ENCODE measurements at places on chromosomes 7 and 10.

DNA sequence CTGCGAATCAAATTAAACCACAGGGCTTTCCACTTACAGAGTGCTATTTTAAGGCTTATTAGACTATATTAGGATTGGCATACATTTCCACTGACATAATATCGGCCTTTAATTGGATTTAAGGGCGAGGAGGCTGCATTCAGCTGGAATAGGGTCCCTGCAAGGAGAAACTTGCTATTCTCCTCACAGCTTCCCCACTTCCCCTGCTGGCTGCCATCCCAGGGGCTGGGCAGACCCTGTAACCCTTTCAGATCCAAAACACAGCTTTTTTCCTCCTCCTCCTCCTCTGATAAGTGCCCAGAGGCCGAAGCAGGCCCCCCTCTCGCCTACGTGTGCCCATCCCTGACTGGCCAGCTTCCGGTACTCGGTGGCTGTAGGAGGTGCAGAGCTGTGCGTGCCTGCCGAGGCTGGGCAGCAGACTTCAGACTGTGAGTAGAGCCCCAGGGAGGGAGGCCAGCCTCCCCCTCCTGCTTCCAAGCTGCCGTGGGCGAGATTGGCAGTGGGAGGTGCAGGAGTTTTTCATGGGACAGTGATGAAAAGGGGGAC lies 224.2 kb downstream of the PLXNA4 start:
- no peak for DNase-seq

GRCh38 chr7:37942934-37943610 lies 22.6 kb downstream of the EPDR1 start:
- DNase-seq: no peak

- DNase-seq: no peak
Observed at GRCh38 chr10:88330174-88330573, 252.9 kb downstream of the RNLS start.

DNA sequence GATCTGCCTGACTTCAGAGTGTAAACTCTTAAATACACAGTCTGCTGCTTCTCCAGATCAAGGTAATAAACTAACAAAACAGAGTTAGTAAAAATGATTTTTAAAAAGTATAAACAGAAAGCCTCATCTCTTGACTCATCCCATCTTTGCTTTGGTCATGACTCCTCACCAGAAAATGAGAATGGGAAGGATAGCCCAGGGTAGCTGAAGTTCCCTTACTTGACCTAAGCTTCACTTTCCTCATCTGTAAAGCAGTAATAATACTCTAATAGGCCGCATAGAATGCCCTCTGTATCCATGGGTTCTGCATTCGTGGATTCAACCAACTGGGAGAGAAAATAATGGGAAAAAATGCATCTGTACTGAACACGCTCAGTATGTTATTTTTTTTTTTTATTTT lies 11.3 kb upstream of the SLC25A28 start:
- peak; percentile 23 for DNase-seq

- no peak for DNase-seq
Observed at GRCh38 chr7:92137557-92137956, 3.3 kb upstream of the CYP51A1 start.

DNA sequence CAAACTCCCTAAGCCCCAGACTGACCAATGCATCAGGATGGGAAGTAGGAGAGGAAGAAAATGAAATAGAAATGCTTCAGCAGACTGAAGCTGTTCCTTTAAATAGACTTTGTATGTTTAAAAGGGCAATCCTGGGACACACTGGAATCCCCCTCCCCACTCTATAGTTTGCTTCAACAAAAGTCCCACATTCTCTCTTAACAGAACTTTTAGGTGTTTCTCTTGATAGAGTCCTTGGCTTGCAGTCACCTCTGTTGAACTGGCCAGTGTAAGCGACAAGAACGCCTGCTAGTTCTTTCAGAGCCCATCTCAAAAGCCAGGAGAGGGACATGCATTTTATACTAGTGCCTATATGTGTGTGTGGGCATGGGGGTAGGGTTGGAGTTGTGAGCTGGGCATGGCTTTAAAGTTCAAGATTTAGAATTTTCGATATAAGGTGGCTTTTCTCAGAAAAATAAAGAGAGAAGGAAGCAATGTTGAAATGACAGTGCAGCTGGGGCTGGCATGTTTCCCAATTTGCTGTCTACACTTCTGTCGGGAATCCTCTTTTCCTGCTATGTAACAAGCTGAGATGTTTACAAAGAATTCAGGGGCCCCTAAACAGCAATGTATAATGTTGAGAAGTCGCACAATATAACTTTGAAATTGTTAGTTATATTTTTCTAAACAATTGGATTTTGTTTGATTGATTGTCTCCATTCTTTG lies 2.1 kb downstream of the TBX20 start:
- DNase-seq: no peak

GRCh38 chr10:129035052-129035827 lies 431.8 kb upstream of the MGMT start:
- no peak for DNase-seq

DNA sequence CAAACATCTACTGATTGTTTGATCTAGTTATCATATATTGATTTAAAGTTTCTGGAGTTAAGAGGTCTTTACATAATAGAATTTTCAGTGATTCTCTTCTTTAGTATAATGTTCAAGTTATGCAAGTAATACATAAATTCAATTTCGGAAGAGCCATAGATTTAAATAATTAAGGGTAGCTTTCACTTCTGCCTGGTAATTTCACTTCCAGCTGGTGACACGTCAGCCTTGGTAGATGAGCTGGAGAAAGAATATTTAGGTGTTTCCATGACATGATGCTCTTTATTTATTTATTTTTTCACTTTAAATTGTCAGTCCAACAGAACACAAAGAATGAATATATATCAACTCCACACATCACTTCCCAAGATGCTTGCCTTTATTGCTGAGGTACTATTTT lies 5.2 kb upstream of the OTUD1 start:
- DNase-seq: no peak

GRCh38 chr10:31132681-31133244 lies 101.1 kb upstream of the ZNF438 start:
- no peak for DNase-seq

- DNase-seq: peak; percentile 82
Observed at GRCh38 chr10:787933-788651, 98.6 kb upstream of the DIP2C start.

GRCh38 chr10:100744987-100745881 lies at the start of gene PAX2:
TSS of gene PAX2 (plus strand) at chr10:100745582. CDS start at chr10:100746261, 679 bp downstream.
- DNase-seq: no peak

GRCh38 chr7:131797841-131798240 lies 241.4 kb upstream of the PODXL start:
- no peak for DNase-seq

- no peak for DNase-seq
Observed at GRCh38 chr7:45052011-45052410, 36.8 kb downstream of the NACAD start.

DNA sequence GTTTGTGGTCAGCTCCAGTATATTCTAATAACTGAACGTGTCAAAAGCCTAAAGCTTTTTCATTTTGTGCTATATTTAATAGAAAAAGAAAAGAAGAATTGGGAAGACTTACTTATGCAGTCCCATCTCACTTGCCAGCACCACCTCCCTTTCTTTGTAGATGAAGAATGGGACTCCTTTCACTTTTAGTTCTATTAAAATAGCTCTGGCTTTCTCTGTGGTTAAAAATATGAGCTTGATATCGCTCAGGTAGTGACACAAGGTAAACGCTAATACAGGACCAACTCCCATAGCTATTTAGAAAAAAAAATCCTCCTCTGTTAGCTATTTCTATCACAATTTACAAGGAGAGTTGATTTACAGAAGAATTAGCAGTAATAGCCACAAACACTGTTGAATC lies 176.8 kb downstream of the PDE1C start:
- no peak for DNase-seq

GRCh38 chr7:295155-296154 lies 5.5 kb downstream of the FOXL3 start:
- DNase-seq: no peak

- no peak for DNase-seq
Observed at GRCh38 chr10:31346953-31347352, 27.9 kb downstream of the ZEB1 start.

DNA sequence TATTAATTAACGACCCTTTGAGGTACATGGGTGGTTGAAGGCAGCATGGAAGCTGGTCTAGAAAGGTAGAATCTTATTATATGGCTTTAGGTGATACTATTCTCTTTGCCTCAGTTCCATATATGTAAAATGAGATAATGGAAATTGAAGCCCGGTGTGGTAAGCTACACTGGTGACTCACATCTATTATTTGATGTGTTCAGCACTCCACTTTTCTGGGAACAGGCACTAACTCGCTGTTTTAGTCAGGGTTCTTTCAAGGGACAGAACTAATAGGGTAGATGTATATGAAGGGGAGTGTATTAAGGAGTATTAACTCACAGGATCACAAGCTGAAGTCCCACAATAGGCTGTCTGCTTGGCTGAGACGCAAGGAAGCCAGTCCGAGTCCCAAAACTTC lies 4.4 kb upstream of the TRUB1 start:
- DNase-seq: no peak

GRCh38 chr10:70119197-70119596 lies 13.4 kb downstream of the AIFM2 start:
- no peak for DNase-seq

GRCh38 chr10:61894133-61894532 lies 7.4 kb upstream of the ARID5B start:
- no peak for DNase-seq

GRCh38 chr10:64648915-64649314 lies 1127.7 kb downstream of the REEP3 start:
- DNase-seq: no peak

DNA sequence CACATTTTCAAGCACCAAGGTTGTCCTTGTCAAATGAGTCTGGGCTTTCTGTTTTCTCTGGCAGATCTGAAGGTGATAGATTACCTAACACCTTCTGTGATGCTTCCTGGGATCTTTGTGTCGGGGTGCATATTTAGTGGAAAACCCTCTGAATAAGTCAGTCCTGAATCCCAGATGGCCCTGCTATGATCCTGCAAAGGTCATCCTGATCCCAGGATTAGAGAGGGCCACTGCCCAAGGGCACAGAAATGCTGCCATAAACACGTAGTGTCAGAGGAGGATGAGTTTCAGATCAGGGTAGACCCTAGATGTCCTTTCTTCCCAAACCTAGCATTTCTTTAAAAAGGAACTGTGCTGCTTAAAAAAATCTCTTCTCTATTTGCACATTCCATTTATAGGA lies 19.0 kb downstream of the AGR2 start:
- no peak for DNase-seq

DNA sequence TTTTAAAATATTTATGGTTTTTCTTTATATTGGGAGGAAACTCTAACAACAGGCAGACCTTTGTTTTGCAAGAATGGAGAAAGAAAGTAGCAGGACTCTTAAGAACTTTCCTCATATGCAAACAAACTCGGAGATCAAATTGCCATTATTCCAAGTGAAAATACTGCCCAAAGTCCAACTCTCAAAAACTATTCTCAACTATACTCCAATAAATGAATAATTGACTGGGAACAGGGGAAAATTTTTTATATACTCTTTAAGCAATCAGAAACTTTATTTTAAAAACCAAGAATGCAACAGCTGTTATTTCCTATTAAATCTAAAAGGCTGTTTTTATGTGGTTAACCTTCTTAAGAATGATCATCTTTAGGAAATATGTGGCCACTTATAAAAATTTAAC lies 101.9 kb downstream of the COL28A1 start:
- no peak for DNase-seq

DNA sequence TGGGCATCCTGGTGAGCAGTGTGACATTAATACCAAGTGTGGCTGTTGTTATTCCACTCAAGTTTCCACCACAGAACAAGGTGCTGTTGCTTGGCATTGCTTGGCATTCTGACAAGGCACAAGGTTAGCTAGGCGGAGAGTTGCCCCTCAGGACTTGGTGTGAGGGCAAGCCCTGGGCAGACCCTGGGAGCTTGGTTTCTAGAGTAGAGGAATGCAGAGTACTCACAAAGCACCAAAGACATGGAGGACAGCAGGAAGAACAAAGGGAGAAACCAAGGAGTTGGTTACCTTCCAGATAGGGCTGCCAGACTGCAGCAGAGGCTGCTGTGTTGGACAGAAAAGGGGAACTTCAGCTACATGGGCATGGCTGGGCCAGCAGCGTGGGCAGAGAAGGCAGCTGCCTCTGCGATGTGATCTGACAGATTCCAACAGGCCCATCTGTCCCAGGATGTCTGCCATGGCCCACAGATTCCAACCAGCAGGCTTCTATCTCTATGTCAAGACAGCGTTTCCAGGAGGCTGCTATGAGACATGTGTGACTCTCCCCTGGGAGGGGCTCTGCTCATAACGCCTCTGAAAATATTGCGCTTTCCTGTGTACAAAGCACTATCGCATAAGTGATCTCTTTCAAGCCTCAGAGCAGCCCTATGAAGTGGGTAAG lies 1.8 kb downstream of the GOLGA7B start:
- no peak for DNase-seq

DNA sequence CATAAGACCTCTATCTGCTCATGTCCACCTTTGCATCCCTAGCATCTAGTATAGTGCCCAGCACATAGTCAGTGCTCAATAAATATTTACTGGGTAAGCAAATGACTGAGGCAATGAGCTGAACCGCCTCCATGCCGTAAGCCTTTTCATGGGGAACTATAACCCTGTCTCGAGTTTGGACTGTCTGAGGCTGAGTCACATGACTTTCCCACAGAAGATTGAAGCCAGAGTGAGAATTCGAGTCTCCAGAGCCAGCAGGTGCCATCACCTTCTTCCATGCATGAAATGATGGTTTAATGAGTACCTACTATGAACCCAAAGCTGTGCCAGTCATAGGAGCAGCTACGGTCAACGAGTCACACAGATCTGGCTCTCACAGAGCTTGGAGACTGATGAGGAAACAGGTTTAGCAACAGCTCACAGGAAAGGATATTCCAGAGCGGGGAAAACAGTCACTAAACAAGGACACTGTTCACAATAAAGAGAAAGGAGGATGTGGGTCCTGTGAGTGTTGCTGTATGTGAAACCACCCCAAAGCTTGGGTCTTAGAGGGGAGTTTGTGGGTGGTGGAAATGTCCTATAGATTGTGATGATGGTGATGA lies 75.2 kb downstream of the TEX36 start:
- DNase-seq: no peak

DNA sequence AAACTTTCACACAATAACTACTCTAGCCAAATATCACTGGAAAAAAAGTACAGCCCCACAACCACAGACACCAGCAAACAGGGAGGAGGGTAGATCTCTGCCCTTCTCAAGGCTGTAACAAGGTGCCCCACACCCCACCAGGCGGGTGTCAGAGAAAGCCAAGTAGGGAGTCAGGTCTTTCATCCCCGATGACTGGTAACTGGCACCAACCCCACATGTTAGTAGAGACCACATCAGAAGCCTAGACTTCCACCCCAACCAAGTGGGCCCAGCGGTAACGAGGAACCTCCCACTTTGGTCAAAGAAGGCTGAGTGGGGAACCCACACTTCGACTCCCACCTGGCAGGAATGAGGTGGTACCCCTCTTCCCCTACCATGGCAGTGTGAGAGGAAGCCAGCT lies 16.4 kb upstream of the RUFY2 start:
- no peak for DNase-seq

GRCh38 chr7:105878746-105879605 lies 2.6 kb upstream of the ATXN7L1 start:
- DNase-seq: no peak

GRCh38 chr7:38838725-38839385 lies 70.1 kb downstream of the VPS41 start:
- DNase-seq: no peak

- no peak for DNase-seq
Observed at GRCh38 chr7:11548532-11548931, 283.5 kb downstream of the THSD7A start.

- no peak for DNase-seq
Observed at GRCh38 chr7:21352540-21353387, 75.1 kb upstream of the SP4 start.

Data from fibroblast of skin of abdomen (primary cell).